ENCODE measurements at places on chromosomes 7 and 10.

DNA sequence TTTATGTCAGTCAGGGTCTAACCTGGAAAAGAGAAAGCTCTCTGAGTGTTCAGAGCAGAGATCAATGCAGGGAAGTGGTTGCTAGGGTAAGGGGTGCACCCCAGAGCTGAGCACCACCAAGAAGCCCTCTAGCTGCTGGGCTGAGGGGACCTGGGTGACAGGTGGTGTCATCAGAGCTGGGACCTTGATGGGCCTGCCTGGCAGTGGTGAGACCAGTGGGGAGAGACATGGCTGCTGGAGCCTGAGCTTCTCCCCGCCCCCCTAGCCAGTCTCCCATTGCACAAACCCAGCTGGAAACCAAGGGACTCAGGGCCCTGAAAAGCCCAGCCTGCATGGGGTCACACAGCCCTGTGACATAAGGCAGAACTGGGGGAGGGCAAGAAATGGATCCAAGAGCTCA is 49.1 kb upstream of the OSBPL3 start:
- DNase-seq: no peak

GRCh38 chr7:91187061-91187460 is 77.2 kb upstream of the FZD1 start:
- DNase-seq: no peak

DNA sequence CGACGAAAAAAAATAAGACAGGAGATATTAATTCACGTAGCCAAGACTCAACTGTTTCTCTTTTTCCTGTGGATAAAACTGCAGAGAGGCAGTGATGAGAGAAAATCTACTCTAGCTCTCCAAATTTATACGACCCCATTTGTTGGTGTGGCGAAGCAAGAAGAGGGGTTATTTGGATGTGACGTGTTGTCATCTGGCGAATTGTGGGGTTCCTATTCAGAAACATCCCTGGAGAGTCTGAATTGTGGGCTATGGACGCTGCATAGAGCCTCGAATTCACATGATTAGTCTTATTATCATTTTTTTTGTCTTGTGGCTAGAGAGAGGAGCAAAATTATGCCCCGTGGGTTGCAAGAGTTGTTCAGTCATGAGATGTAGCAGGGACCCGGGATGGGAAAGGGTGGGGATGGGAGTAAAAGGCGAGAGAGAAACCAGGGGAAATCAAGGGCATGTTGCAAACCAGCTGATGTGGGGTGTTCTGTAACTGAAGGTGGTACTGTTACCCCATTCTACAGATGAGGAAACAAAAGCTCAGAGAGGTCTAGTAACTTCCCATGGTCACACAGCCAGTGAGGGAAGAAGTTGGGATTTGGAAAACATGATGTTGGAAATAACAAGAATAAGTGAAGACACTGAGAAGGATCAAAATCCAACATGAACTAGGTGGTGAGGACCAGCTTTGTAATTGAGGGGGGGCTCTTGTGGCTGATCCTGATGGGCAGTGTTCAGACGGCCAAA is 69.2 kb upstream of the SFMBT2 start:
- no peak for DNase-seq

DNA sequence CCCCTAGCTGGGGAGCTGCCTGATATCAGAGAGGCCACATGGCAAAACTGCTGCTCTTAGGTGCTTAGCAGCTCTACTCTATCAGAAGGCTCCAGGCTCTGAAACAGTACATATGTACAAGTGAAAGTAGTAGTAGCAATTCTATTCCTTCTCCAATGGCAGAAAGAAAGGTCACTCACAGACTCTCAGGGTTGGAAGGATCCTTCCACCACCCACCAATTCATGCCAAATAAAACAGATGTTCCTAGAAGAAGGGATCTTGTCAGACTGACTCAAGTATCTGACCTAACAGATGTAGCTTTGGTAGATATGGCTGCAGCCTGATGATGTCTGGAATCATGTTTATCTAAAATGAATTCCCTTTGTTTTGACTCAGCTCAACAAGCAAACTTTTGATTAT is 8.0 kb upstream of the ALDH18A1 start:
- DNase-seq: no peak

- DNase-seq: no peak
These were observed 2.0 kb downstream of the RTKN2 start for GRCh38 chr10:62266611-62267010.

GRCh38 chr7:37541810-37542443 is 93.3 kb upstream of the ELMO1 start:
- DNase-seq: no peak

DNA sequence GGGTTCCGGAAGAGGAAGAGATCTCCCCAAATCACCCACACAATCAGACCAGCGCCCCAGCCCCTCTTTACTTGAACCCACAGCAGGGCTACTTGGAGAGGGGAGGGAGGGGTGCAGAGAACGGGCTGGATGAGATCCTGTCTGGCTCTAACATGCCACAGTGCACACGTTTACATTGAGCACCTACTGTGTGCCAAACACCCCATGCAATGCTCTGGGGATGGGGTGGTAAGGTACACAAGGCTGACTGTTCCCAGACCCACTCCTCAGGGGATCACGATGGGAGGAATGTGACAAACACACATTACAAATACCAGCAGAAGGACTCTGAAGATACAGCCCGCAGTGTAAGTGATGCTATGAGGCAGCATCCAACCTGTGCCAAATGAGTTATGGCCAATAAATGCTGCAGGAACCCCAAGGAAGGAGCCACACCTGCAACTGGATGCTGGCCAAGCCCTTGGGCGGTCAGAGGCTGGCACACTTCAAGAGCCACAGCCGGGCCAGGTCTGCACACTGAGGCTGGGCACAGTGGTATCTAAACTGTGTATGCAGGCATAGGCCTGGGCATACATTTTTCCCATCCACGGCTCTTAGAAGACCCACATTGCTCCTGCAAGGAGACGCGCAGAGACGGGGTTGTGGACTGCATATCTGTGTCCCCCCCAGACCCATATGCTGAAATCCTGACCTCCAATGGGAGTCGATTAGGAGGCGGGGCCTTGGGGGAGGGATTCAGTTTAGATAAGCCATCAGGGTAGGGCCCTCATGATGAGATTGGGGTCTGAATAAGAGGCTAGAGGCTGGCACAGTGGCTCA is 6.4 kb downstream of the SPOCK2 start:
- peak; percentile 22 for DNase-seq

DNA sequence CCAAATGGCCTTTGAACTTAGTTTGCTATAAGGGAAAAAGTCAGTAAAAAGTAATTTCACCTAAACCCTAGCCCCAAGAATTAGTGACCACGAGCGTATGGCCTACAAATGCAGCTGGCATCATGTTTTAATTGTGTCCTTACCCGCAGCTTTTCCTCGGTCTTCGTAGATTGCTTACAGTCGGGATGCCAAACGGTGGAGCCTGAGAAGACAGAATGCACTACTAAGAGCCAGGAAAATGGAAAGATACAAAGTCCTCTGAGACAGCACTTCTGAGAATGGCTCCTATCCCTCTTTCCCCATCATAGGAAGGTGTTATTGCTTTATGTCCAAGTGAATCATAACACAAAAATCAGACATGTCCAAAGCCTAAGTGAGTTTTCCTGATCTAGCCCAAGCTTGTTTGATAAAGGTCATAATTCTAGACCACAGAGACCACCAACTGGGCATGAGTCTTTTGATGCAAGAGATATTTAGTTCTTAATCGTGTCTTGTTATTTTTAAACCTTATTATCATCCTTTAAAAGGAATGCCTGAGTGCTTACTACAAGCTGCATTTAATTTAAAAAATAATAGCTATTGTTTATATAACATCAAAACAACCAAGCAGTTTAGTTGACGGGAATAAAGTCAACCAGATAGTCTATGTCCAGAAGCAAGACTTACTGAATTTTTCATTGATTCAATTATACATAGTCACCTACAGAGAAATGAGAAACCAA is 83.7 kb upstream of the AFAP1L2 start:
- no peak for DNase-seq

DNA sequence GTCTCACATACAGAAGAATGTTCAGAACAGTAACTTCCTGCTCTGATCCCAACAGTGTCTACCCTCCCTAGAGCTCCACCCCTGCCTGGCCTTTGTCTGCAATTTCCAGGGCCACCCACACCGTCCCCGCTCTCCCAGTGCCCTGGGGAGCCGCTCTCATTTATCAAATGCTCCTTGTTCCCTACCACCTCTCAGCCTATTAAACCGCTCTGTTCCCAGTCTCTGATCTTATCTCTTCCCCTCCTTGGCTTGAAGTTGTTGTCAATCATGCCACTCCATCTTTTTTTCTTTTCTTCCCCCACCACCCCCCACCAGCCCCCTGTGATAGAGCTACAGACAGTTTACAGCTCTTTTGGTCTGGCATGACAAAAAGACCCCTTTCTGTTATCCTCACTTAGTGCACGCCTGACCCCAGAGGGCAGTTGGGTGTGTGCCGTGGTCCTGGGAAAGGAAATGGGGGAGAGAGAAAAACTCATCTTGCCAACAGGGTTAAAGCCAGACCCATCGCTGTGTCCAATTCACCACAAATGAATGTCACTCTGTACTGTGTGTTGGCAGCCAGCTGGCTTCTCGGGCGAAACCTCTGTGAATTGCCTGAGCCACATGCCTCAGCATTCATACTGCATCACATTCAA is 28.8 kb upstream of the HECTD2 start:
- no peak for DNase-seq

DNA sequence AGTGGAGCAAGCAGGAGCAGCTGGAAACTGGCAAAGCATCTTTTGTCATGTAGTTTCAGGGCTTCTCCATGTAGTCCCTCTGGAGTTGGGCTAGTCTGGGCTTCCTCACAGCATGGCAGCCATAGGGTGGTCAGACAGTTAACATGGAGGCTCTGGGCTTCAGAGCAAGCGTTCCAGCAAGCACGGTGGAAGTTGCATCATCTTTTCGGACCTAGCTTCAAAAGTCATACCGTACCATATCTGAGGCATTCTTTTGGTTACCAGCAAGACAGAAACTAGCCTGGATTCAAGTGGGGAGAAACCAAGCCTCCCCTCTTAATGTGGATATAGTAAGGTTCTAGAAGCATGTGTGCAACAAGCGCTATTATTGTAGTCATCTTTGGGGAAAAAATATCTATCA is 135.0 kb downstream of the HTR7 start:
- no peak for DNase-seq

DNA sequence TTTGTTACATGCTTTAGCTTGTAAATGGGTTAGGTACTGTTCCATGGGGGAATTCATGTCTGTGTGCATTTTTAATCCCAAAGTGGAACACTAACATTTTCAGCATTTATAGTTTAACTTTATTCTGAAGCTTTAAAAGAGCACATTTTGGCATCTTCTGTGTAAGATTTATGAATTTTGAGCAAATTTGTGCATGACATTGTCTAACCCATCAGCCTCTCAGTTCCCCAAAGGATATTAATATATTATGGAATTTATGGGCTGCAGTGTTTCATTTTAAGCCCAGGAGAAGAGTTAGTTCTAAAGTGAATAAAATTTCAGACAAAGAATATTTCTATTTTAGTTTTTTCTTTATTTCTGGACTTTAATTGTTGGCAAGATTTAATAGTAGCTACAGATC is 421.4 kb downstream of the PLXDC2 start:
- DNase-seq: no peak

GRCh38 chr7:99314504-99314903 is 11.2 kb upstream of the ARPC1A start:
- DNase-seq: peak; percentile 11

DNA sequence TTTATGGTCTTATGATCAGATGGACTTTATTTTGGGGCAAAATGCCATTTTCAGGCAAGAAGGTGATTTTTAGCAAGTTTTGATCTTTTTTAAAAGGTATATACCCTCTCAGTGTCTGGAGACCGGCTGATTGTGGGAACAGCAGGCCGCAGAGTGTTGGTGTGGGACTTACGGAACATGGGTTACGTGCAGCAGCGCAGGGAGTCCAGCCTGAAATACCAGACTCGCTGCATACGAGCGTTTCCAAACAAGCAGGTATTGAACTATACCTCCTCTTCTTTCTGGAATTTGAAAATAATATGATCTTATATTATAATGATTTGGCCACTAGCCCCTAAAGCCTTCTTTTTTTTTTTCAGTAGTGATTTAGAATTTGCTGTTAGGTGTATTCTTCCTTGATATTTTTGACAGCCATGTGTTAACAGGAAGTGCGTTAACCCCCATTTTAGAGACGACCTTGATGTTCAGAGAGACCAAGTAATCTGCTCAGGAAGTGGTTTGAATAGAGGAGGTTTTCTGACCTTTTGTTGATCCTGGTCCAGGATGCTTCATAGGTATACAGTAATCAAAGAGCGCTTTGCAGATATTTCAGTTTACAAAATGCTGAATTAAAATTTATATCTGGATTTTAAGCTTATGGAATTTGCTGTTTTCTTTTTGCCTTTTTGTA is 6.2 kb downstream of the BUB3 start:
- no peak for DNase-seq

DNA sequence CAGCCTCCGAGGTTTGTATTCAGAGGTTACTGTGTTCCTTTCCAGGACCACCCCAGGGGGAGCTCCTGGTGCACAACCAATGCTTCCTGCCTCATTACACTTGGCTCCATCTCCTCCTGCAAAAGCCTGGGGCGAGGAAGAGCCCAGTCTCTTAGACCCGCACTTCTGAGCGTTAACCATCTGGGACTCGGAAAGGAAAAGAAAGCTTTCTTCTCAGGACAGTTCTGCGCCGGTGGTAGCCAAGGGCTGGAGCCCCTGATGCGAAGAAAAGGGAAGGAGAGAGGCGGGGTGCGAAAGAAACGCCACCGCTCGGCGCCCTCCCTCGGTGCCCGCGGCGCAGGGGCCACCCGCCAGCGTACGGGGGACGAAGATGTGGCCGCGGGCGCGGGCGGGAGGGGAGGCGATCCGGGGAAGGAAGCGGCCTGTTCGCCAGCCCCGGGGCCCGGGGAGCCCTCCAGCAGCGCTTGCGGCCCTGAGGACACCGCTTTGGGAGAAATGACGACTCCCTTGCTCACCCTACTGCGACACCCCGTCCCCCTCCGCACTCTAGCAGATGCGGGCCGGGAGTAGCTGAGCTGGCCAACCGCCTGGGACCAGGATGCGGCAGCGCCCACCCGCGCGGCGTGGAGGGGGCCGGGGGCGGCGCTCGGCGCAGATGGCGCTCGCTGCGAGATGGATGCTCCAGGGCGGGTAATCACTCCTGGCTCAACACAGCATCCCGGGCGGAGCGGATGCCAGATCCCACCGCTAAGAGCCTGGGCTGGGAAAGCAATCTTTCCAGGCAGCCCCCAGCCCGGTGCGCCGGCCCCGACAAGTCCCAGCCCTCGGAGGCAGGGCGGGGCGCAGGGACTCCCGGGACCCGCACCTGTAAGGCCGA is 1.3 kb downstream of the NRCAM start:
- DNase-seq: peak; percentile 67

GRCh38 chr7:140899883-140900282 is 24.8 kb downstream of the BRAF start:
- DNase-seq: peak; percentile 4

GRCh38 chr10:23190872-23191763 is 994 bp upstream of the PTF1A start:
- DNase-seq: no peak
